ENCODE measurements at places on chromosomes 13 and 19.

DNA sequence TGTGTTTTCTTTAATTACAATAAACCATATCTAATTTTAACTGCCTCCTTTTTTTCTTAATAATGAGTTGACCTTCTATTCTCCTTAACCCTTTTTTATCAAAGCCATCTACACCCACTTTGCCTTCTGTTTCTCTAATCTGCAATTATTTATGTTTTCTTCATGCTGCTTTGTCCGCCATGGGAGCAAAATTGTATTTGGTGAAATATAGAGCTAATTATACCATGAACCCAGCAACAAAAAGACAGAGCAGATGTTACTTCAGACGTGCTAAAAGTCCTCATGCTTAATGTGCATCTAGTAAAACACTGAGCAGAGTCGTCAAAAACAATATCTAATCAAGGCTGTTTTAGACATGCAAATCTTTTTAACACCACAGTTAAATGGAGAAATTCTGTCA is 264.7 kb downstream of the DACH1 start:
- DNase-seq: no peak

GRCh38 chr13:80259159-80259558 is 81.8 kb downstream of the SPRY2 start:
- DNase-seq: no peak

GRCh38 chr13:114049026-114049425 is 75.2 kb upstream of the C13orf46 start:
- DNase-seq: no peak

- DNase-seq: no peak
Measured at GRCh38 chr19:5298471-5298901, 42.1 kb downstream of the PTPRS start.

Data from NCI-H1417 (cell line).